ENCODE measurements at places on chromosomes 7 and 10.

DNA sequence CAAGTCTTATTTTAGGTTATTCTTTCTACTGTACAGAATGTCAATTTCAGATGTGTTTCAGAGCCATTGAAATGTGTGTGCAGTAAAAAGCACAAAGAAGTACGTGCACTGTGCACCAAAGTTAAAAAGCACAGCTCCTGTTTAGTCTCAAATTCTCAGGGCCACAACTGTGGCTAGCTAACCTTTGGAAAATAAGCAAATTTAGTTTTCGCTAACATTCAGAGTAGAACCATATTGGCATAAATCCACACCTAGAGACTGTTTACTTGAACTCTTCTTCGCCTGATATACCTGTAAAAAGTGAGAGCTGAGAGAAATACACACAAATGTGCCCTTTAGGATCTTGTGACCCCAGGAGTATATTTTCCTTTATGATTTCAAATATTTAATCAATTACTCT, 353.9 kb downstream of the TFEC start:
- no peak for DNase-seq

- DNase-seq, result no peak
Measured at GRCh38 chr7:96663871-96664445, 45.7 kb downstream of the SEM1 start.

- DNase-seq, result no peak
Measured at GRCh38 chr7:130463553-130464434, 23.0 kb upstream of the CEP41 start.

DNA sequence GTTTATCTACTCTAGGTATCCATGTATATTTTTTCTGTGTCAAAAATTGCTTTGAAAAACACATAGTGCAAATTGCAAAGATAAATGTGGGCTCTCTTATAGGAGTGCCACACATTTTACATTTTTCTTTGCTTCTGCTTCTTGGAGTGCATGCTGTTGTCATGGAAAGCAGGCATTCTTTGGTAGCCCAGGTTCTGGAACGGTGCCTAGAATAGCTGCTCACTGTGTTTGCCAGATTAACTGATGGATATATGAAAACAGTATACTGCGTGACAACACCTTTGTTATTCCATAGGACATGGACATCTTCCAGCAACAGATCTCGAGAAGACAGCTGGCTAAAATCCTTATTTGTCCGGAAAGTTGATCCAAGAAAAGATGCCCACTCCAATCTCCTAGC, 13.4 kb downstream of the NIPSNAP2 start:
- DNase-seq, result no peak

DNA sequence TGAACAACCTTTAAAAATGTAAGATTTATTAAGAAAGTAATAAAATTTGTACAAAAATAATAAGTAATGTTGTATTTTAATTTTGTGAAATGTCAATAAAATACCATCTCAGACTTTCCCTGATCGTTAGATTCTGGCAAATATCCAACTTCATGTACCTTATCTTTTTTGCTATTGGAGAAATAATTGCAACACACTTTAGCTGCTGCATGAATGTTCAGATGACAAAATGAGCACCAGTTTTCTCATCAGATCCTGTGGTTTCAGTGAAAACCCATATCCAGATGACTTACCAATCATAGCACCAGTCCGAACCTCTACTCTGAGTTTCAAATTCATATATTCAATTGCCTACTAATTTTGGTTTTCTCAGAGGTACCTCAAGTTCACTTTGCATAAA, 69.9 kb downstream of the CASD1 start:
- DNase-seq, result no peak

DNA sequence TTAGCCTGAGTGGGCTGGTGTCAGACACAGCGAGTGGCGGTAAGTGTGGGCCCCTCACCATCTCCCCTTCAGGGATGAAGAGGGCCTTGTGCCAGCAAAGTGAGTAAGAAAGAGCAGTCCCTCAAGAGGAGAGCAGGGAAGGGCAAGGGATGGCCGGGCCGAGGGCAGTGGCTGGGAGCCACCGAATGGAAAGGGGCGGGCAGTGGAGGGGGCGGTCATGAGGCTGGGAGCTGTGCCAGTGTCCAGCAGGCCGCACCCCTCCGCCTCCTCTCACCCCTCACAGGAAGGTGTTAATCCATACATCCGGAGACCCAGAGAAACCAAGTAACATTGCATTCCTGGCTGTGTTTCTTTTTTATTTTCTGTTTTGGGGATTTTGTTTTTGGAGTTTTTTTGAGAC, 28.6 kb upstream of the RASGEF1A start:
- DNase-seq, result no peak

GRCh38 chr10:94146313-94146712, 152.6 kb downstream of the PLCE1 start:
- DNase-seq, result no peak

- no peak for DNase-seq
Measured at GRCh38 chr10:18684416-18684815, 25.2 kb downstream of the ARL5B start.

All from stimulated activated CD4-positive, alpha-beta T cell treated with anti-CD3 and anti-CD28 coated beads, TNF-alpha, amount 100 ng/mL, for 24 hours (primary cell).